SJSA1 (cell line): ENCODE measurements at places on chromosomes 1 and 21. TPM values are rescaled to one million over a fixed set of nuclear protein-coding genes. Genes with fewer than 3 reads are reported as not detected.

DNA sequence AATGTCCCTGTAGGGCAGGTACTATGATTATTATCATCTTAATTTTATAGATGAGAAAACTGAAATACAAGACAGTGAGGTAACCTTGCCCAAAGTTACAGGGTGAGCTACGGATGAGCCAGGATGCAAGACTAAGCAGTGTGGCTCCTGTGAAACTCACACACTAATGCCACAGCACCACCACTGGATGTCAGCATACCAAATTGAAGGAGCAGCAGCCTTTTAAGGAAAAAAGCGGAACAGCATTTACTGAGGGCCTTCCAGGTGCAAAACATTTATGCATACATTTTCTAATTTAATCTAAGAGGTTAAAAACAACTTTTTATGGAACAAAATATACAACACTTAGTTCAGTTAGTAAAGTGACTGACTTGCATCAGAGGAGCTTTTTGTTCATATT is 41.7 kb downstream of the SEC16B start:
- H3K27ac ChIP-seq = peak overlapping the region; percentile 78; the same call in 1 of the 2 replicates
- no peaks in the 10 kb centered on the region for H3K36me3 ChIP-seq
- H3K4me3 ChIP-seq = no peak overlapping the region
- H3K4me1 ChIP-seq = peaks cover 36% of the 10 kb centered on the region
- peak; percentile 23 for DNase-seq
- H3K27me3 ChIP-seq = no peaks in the 10 kb centered on the region

DNA sequence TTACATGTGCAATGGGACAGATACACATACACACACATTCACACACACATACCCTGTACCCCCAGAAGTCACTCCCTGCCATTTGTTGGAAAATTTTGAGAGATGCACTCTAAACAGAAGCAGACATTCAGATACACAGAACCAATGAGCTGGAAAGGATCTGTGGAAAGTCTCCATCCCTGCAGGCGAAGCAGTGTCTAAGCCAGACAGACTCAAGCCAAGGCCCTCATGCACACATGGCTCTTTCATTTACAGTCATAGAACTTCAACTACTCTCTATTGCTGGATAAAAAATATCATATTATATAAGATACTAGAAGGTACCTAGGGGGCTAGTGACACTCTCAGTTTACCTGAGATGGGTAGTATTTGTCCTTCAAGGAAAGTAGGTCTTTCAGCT is 7.3 kb upstream of the SEC16B start:
- H3K4me1 ChIP-seq = peaks cover 44% of the 10 kb centered on the region
- peak overlapping the region; percentile 32; the same call in 1 of the 2 replicates for H3K27ac ChIP-seq
- H3K36me3 ChIP-seq = no peaks in the 10 kb centered on the region
- no peak for DNase-seq
- H3K27me3 ChIP-seq = no peaks in the 10 kb centered on the region

The F11R gene
- total RNA-seq = 3.2 and 4.5 TPM in 2 replicates

GRCh38 chr1:169121146-169121923 is 14.8 kb downstream of the ATP1B1 start:
- peaks cover 54% of the 10 kb centered on the region for H3K36me3 ChIP-seq
- H3K27ac ChIP-seq = no peak overlapping the region
- peaks cover 42% of the 10 kb centered on the region for H3K4me1 ChIP-seq

GRCh38 chr1:85612704-85613361 is 32.3 kb downstream of the CCN1 start:
- H3K4me3 ChIP-seq = no peak overlapping the region
- no peaks in the 10 kb centered on the region for H3K27me3 ChIP-seq
- H3K36me3 ChIP-seq = no peaks in the 10 kb centered on the region
- peak; percentile 83 for DNase-seq

The KRTAP6-2 gene
- not detected in 2 replicates for total RNA-seq
